IPS DF 19.7 (cell line): ENCODE measurements at places on chromosomes 3 and 15.

DNA sequence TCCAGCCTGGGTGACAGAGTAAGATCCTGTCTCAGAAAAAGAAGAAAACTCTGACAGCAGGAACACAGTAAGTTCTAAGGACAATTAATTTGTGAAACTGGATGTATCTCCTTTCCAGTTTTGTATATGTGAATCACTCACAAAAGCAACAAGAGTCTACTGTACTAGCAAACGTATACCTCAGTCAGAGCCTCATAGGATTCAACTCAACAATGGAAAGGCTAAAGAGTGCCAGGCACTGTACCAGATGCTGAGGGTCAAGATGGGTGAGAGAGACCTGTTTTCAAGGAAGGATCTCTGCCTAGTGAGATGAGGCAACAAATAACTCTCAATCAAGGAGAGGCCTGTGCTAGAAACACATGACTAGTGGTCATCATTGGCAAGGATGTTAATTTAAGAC is 14.9 kb downstream of the TBL1XR1 start:
- no peak for DNase-seq

DNA sequence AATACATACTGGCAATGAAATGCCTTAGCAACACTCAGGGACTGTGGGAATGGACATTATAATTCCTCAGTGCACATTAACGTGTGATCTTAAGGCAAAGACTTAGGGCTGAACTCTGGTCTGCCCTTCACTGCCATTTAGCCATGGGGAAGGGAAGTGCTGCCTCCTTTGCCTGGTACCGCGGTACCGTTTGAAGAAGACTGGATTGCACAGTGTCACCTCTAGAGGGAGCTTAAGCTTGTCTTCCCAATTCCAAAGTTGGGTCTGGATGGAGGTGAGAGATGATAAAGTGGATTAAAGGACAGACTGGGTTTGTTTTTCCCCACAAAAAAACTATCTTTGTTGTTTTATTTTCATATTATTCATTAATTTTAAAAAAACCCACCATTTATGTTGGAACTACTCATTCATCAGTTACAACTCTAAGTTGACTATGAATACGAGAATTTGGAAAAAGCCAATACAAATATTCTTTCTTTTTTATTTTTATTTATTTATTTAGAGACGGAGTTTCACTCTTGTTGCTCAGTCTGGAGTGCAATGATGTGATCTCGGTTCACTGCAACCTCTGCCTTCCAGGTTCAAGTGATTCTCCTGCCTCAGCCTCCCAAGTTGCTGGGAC is 60.0 kb upstream of the SYN2 start:
- DNase-seq: peak; percentile 52

DNA sequence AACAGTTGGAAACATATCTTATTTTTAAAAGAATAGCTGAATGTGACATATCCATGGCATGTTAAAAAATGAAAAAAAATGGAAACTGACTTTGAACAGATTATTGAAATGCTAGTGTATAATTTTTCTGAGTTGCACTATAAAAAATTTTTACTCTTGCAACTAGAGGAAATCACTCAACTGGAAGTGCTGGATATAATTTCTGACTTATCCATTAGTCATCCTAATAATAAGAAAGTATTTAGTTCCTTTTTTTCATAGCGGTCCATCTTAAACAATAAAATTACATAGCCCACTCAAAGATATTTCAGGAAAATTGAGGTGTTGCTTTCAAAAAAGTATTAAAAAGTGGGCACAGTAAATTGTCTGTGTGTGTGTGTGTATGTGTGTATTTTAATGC is 80.7 kb downstream of the MBNL1 start:
- no peak for DNase-seq

DNA sequence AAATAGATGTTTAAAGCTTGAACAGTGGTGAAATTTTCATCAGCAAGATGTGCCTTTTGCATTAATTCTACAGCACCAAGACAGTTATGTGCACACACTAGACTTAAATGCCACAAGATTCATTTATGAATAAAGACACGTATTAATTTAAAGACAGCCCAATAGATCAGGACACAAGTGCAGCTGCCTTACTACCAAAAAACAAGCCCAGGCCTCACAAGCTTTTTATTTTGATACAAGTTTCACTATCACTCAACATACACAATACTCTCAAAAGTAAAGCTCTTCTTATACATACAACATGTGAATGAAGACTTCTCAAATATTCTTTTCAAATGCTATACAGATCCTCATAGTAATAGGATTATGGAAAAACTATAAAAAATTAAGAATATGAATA is 2.4 kb downstream of the ACAP2 start:
- no peak for DNase-seq
